Right renal pelvis (tissue), 4 donors: ENCODE measurements at places on chromosomes 6 and 20. TPM values are rescaled to one million over a fixed set of nuclear protein-coding genes. Genes with fewer than 3 reads are reported as not detected.

Gene SLC35D3
- 0.20 TPM for polyA plus RNA-seq

Gene MYCT1
- 17.5 TPM for polyA plus RNA-seq

Gene ECT2L
- polyA plus RNA-seq = 0.19 TPM

Gene LINC00237
- polyA plus RNA-seq = not detected

Gene XKR7
- polyA plus RNA-seq = 0.35 TPM

Gene SLC26A8
- polyA plus RNA-seq = 0.27 TPM

Gene CST1
- polyA plus RNA-seq = 0.27 TPM

Gene NTSR1
- 1.4 TPM for polyA plus RNA-seq

Gene MLN
- 1.0 TPM for polyA plus RNA-seq

Gene C20orf144
- polyA plus RNA-seq = 0.22 TPM

Gene SYCP2L
- polyA plus RNA-seq = 6.5 TPM

Gene PRKN
- polyA plus RNA-seq = 8.7 TPM

Gene SNX21
- polyA plus RNA-seq = 13.7 TPM

Gene C6orf52
- polyA plus RNA-seq = 4.3 TPM

Gene LBP
- polyA plus RNA-seq = 0.04 TPM

Gene FABP7
- 0.17 TPM for polyA plus RNA-seq

Gene BTN1A1
- 0.31 TPM for polyA plus RNA-seq
